ENCODE measurements at places on chromosomes 13 and 19. TPM values are rescaled to one million over a fixed set of nuclear protein-coding genes. Genes with fewer than 3 reads are reported as not detected.

DNA sequence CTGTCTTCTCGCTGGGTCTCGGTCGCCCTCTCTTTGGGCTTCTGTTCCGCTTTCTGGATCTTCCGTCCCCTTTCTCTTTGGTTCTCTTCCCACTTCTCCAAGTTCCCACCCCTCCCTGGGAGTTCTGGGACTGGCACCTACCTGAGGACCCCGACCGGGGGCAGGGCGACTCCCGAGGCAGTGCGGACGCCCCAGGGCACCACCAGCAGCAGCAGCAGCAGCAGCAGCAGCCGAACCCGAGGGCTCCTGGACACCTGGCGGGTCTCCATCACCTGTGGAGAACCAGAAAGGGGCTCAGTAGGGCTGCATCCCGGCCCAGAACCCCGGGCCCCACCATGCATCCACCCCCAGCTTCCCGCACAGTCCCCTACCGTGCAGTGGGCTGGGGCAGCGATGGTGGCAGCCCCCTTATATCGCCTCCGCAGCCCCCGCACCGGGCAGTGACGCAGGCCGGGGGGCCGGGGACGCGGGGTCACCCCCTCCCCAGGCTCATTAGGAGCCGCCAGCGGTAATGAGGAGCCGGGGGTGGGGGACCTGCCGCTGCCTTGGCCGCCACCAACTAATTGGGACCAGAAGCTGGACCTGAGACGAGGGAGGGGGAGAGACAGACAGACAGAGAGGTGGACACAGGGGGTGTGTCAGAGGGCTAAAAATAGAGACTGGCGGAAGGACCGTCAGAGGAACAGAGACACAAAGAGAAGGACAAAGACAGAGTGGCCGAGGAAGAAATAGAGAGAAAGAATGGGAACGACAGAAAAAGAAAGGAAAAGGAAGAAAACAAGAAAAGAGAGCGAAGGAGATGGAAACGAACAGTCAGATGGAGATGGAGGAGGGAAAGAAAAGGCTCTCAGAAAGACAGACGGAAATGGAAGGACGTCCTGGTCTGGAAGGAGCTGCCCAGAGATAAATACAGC is at the start of gene PTH2:
Gene PTH2, minus strand, starts transcription at position 371 of the 914 bp plus-strand sequence. Its CDS starts 102 bp downstream, at position 269.
- peak; percentile 56 for DNase-seq

GRCh38 chr13:113749507-113749906 is 9.5 kb upstream of the TMEM255B start:
- DNase-seq, result no peak

DNA sequence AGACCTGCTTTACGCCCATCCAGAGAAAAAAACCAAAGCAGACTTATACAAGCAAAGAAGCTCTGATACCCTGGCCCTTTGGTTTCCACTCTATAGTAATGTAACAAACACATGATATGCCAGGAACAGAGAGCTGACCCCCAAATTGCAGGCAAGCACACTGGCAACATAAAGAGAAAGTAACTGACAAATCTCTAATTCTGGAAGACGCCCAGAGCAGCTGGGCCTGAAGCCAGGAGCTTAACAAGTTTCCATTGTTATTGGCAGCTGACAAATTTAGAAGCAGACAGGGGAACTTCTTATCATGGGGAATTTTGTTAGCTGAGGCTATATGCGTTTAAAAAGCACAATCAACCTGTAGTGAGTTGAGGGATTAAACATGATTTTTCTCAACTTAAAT is 158.0 kb downstream of the DLEU7 start:
- no peak for DNase-seq

DNA sequence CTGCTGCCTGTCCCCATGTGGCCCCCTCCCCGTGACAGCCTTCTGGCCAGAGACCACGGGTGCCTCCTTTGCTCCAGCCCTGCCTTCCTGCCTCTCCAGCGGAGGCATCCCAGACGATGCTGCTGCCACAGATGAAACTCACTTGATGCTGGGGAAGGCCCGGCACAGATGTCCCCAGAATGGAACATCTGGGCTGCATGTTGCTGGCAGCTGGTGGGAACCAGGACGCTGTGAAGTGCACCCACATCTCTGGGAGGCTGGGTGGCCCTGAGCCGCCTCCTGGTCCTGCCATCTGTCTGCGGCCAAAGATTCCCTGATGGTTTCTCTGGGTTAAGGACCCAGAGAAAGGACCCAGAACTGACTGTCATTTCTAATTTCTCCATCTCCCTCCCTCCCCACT is 51.9 kb upstream of the PTPRS start:
- DNase-seq, result no peak

GRCh38 chr13:90968166-90968904 is 379.2 kb upstream of the MIR17HG start:
- DNase-seq, result no peak

GRCh38 chr19:4988770-4989251 is 19.9 kb downstream of the KDM4B start:
- DNase-seq, result no peak

DNA sequence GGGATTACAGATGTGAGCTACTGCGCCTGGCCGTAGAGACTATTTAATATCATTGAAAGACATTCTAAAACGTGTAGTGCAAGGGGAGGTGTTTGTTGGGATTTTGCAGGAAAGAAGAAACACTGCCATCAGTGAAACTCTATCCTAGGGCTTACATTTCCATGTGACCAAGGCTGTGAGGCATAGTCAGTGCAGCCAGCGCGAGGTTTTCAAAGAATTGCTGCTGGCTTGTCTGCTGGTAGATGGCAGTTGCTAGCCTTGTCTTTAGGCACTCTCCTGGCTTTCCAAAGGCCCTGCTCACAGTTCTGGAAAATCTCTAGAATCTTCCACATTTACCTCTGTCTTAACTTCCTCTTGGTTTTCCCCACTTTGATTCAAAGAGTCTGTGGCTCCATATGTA is 77.5 kb downstream of the GPC6 start:
- no peak for DNase-seq

GRCh38 chr19:54792814-54793213 is 10.6 kb upstream of the KIR2DL4 start:
- no peak for DNase-seq

- DNase-seq, result no peak
Measured at GRCh38 chr19:30596813-30597399, 224.7 kb downstream of the ZNF536 start.

DNA sequence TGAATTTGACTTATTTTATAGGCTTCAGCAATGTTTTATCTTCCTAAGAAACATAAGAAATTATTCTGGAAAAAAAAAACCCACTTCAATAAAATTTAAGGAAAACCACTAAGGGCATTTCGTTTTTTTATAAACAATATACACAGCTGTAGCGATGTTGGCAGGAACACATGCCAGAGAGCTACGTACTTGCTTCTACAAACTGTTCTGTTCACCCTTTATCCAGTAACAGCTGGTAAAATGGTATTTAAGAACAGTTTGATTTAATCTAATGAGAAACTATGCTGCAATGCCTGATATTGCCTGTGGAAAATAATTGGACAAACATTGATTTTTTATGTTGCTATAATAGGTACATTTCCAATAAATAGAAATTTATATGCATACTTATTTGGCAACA is 137.2 kb upstream of the DACH1 start:
- no peak for DNase-seq

The ZNF548 gene
- 3.8 TPM for total RNA-seq

The TRAPPC5 gene
- total RNA-seq, result 76.9 TPM

The SLC25A41 gene
- total RNA-seq, result 4.2 TPM
